ENCODE measurements at places on chromosomes 6 and 20.
A peak's percentile ranks its signal among the peaks of the same experiment; 100 is the strongest.

- no peak for DNase-seq
Observed at GRCh38 chr6:136761227-136761922, 30.9 kb downstream of the MAP3K5 start.

DNA sequence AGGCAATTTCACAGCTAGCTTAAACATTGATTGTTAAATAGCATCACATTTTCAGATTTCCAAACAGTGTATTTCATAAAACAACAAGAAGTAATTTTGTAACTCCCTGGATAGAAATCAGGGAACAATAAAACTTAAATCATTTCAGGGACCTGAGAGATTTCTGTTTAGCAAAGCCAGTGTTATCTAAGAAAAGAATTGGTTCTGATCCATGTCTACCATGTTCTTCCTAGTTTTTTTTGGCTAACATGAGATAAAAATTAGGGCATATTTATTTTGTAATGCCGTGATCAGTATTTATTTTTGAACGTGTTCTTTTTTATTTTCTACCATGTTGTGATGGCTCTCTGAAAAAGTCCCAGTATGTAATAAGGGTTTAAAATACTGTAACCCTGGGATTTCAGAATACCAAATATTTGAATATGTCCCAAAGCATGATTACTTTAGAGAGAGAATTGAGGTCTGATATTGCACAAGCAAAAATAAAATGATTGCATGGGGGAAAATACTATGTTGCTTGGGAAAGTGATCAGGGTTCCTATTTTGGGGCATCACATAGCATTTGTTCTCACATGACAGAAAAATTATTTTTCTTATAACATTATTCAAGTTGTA, 188.7 kb upstream of the CEP162 start:
- DNase-seq: no peak

DNA sequence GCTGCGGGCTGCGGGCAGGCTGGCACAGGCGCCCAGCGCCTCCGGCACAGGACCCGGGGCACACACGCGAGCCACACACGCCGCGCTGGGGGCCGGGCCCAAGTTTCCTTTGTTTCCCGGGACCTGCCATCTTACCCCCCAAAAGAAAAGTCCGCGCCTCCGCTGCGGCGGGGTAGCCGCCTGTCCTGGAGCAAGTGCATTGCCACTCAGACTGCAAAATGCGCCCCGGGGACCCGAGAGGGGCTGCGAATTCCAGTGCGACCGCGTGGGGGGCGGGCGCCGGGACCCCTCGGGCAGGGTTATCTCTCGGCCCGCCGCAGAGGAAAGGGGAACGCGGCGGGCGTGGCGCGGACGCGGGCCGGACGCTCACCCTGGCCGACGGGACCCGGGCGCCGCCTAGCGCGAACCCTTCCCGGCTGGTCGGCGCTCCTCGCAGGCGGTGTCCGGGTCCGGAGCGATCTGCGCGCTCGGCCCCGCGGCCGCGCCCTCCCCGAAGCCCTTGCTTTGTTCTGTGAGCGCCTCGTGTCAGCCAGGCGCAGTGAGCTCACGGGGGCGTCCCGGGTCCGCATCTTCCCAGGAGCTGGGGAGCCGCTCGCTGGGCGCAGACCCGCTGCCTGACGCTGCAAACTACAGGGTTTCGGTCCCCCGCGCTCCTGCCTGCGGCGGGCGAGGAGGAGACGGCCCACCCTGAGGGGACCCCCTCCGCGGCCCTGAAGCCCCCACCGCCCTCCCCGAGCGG, 639 bp upstream of the CD24 start:
- DNase-seq: peak; percentile 81

DNA sequence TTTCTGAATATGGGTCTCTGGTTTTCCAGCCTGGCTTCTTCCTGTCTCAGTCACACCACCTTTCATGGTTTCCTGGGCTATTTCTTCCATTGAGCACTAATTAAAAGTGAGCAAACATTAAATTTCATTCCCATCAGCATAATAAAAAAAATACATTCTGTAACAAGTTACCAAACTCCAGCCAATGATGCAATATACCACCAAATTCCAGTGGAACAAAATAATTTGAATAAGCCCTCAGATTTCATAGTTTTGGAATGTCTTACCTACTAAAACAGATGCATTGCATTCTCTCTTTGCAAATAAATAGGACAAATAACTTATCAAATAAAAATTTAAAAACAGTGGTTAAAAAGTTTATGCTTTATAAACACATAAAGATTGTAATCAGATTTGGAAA, 97.8 kb upstream of the PRDM1 start:
- DNase-seq: no peak

DNA sequence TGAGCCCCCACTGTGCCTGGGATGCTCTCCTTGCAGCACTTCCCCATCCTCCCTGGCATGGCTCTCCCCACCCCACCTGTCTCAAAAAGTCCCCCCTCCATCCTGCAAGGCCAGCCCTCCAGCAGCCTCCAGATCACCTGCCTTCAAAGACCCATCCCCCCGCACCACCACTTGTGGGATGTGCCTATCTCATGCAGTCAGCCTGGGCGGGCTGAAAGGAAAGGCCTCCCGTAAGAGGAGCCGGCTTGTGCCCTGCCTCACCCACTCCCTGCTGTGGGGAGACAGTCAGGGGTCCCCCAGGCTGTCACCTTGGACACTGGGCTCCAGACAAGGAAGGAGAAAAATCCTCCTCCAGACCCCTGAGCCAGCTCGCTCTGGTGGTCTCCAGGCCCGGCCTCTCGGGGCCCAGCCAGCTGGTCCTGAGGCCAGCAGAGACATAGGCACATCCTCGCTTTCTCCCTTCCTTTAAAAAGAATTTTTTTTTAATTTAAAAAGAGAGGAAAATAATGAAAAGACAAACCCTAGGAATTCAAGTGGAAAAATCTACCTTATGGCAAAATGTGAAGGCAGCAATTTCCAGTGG, 77.3 kb downstream of the GRM4 start:
- peak; percentile 16 for DNase-seq

- DNase-seq: no peak
Observed at GRCh38 chr6:64789476-64789875, 917.5 kb downstream of the EYS start.

- no peak for DNase-seq
Observed at GRCh38 chr6:128763599-128764300, 119.2 kb upstream of the LAMA2 start.

Measured in NCI-H146 (cell line).